MG63 (cell line): ENCODE measurements at places on chromosomes 4 and X. TPM values are rescaled to one million over a fixed set of nuclear protein-coding genes. Genes with fewer than 3 reads are reported as not detected.

GRCh38 chrX:78322863-78323262, 4.5 kb downstream of the CYSLTR1 start:
- no peak for DNase-seq

GRCh38 chr4:73053076-73053475, 16.4 kb downstream of the COX18 start:
- no peak for DNase-seq

GRCh38 chr4:137367620-137368019, 164.7 kb downstream of the PCDH18 start:
- DNase-seq: peak; percentile 6

DNA sequence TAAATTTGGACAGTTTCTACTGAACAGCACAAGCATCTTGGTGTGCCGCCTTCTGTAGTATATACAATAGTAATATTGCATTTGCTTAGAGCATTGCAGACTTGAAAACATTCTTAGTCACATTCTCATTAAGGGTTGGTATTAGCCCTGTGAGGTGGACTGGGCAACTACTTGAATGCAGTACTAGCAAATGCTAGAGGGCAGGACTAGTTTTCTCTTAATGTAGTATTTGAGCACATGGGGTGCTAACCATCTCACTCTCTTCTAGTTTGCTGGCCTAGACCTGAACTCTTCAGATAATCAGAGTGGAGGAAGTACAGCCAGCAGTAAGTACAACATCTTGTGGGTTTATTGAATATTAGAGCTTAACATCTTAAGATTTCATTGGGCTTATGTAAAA, 3.2 kb downstream of the DDX3X start:
- DNase-seq: no peak

The SULT1B1 gene
- total RNA-seq: 0.03 TPM in 1 of 2 replicates, not detected in the other

- DNase-seq: no peak
These were observed 340.5 kb downstream of the GALNTL6 start for GRCh38 chr4:172153719-172154118.

GRCh38 chrX:42708222-42708621, 69.7 kb downstream of the PPP1R2C start:
- DNase-seq: no peak

The NAT8L gene
- total RNA-seq: 2.0 and 4.3 TPM in 2 replicates

The ZMYM3 gene
- total RNA-seq: 2.7 and 10.0 TPM in 2 replicates

- no peak for DNase-seq
These were observed 6.8 kb downstream of the MEPE start for GRCh38 chr4:87839592-87839946.

GRCh38 chr4:36921476-36922216, 322.9 kb upstream of the NWD2 start:
- no peak for DNase-seq

The UGT2A1 gene
- total RNA-seq: not detected in 2 replicates

- no peak for DNase-seq
These were observed 20.3 kb downstream of the TEC start for GRCh38 chr4:48249378-48249777.

DNA sequence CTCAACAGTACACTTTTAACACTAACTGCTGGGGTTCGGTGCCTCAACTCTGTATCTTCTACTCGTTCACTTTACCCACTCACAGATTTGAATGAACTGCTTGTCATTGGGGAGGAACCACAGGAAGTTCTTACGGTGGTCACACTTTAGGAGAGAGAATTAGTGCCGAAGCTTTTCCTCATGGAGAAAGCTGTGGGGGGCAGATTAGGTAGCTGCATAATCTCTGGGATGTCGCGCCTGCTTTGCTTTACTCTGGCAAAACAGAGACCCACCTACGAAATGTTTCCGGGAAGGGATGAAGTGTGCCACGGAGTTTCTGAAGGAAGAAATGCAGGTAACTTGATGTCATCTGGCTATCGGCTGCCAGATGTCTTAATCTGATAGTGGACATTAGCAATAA, 949.7 kb upstream of the TENM3 start:
- no peak for DNase-seq

The FGF2 gene
- 48.5 and 109 TPM in 2 replicates for total RNA-seq

DNA sequence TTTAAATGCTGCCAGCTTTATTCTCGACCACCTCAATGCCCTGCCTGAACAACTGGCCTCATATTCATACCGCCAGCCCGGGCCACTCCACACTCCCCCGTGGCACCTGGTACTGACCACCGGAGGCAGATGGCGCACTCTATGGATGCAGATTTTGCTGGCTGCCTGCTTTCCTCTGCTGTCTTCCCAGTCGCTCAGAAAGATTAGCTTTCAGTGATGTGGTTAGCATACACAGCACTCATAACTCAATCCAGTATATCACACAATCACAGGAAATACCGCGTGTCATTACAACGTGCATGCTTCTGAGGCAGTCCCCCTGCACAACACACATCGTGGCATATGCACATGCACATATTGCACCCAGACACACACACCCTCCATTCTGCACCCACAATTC, 147.2 kb upstream of the BCOR start:
- no peak for DNase-seq
